ENCODE measurements at places on chromosomes 4 and X.

DNA sequence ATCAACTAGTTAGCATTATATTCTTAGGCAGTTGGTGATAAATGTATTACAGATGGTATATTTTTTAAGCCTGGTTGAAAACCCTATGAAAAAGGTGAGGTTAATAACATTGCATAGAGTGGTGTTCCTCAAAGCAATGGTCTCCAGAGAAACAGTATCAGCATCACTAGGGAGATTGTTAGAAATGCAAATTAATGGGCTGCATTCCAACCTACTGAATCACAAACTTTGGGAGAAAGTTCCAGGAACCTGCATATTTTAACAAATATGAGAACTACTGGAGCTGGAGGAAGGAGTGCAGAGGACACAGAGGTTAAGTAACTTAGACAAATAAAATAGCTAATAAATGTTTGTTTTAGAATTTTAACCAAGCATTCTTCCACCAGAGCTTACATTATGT is 166.9 kb upstream of the PCDH10 start:
- DNase-seq = no peak
- no peaks in the 10 kb centered on the region for H3K4me1 ChIP-seq
- no peak overlapping the region for H3K4me3 ChIP-seq
- no peaks in the 10 kb centered on the region for H3K27me3 ChIP-seq
- H3K27ac ChIP-seq = no peak overlapping the region

GRCh38 chr4:1754336-1754735 is 33.0 kb downstream of the TACC3 start:
- peaks cover 5% of the 10 kb centered on the region for H3K27me3 ChIP-seq
- no peaks in the 10 kb centered on the region for H3K4me1 ChIP-seq
- H3K4me3 ChIP-seq = no peak overlapping the region
- H3K36me3 ChIP-seq = no peaks in the 10 kb centered on the region

DNA sequence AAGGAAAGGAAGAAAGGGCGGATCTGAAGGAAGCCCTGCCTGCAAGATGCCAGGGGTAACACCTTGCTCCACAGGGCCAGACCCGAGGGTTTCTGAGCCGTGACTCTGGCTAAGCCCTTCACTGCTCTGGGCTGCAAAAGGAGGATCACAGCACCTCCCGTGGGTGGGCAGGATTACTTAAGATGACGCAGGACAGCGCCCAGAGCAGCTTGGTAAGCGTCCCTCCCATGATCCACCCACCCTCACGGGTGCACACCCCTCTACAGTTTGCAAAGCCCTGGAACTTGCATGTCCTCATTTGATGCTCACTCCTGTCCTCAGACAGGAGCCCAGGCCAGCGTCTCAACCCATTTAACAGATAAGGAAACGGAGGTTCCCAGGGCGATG is 64.9 kb downstream of the CRMP1 start:
- H3K27me3 ChIP-seq = peaks cover 8% of the 10 kb centered on the region
- H3K4me3 ChIP-seq = no peak overlapping the region
- peaks cover 21% of the 10 kb centered on the region for H3K36me3 ChIP-seq
- no peak for DNase-seq
- no peaks in the 10 kb centered on the region for H3K4me1 ChIP-seq

- DNase-seq = peak; percentile 5
- H3K27ac ChIP-seq = no peak overlapping the region
- peak overlapping the region; percentile 84 for H3K4me3 ChIP-seq
- H3K4me1 ChIP-seq = peaks cover 31% of the 10 kb centered on the region
- peaks cover 6% of the 10 kb centered on the region for H3K27me3 ChIP-seq
These were observed 1.3 kb downstream of the CHST7 start for GRCh38 chrX:46574774-46575381.

DNA sequence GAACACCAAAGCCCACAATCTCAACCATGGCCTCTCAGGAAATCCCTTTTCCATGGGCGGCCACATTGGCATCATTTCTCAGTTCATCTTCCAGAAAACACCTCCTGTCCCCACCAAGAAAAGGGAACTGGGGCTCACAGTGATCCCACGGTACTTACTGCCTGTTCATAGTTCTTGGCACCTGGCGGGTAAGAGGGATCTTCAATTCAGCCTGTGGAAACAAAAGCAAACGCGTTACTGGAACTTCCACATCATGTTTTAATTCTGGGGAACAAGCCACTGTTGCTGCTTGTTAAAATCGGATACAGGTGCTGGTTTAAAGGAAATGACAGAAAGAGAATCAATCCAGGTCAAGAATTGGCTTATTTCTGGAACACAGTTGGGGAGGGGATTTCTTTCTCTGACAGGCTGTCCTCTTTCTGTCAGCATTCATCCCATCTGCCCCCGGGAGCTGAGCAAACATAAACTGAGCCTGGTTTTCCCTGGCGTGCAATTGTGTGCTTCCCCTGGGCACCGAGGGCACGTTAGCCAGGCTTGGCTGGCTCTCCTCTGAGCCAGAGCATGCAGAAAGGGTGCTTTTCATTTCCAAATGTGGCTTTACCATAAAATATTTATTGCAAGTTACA is 16.8 kb downstream of the CLNK start:
- no peaks in the 10 kb centered on the region for H3K4me1 ChIP-seq
- H3K36me3 ChIP-seq = no peaks in the 10 kb centered on the region
- no peak for DNase-seq
- H3K27ac ChIP-seq = no peak overlapping the region

- H3K27me3 ChIP-seq = peaks cover 21% of the 10 kb centered on the region
- peaks cover 22% of the 10 kb centered on the region for H3K4me1 ChIP-seq
- H3K4me3 ChIP-seq = peak overlapping the region; percentile 90
- H3K27ac ChIP-seq = no peak overlapping the region
These were observed 3.0 kb downstream of the SLIT2 start for GRCh38 chr4:20254511-20255250.

DNA sequence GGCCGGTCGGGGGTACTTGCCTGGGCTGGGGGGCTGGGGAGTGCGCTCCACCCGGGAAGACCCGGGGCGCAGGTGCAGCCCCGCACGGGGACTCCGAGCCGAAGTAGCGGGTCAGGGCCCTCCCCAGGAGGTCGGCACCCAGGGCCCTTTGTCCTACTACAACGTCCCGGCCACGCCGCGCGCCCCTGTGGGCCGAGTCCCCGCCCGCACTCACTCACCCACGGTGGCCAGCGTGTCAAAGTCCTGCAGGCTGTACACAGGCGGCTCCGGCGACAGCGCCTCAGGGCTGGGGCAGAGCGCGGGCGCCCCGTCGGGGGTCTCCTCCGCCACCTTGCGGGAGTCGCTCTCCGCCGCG is 602 bp downstream of the PRKX start:
- no peaks in the 10 kb centered on the region for H3K36me3 ChIP-seq
- no peak for DNase-seq
- peaks cover 4% of the 10 kb centered on the region for H3K4me1 ChIP-seq

DNA sequence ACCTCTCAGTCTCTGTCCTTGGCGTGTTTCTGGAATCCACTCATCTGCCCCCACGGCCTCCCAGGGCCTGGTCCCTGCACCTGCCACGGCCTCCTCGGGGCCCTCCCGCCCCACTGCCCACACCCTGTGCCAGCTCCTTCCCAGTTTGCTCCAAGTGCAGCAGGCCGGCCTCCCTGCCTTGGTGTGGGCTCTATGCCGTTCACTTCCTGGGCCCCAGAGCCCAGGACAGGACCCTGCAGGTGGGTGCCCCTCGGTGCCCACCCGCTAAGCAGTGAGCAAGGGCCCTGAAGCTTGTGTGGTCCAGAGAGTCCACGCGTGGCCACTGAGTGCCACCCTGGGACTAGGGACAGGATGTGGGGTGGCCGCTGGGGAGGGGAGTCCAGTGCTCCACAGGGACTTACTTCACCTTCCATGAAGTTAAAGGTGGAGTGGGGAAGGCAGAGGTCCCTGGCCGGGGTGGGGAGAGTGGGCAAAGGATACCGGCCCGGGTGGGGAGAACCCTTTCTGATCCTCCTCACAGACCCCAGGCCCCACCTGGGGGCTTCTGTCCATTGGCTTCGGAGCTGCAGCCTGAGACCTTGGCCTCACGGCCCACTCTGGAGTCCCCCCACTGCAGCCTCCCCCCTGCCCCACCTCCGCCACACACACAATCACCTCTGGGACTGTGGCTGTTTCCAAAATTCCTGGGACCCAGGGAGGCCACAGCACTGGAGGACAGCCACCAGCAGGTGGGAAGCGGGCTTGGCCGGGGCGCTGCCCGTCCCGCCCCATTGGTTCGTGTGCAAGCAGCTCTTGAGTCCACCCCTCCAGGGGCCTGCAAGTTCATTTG is 60.0 kb upstream of the NKX1-1 start:
- H3K4me1 ChIP-seq = no peaks in the 10 kb centered on the region
- H3K27ac ChIP-seq = no peak overlapping the region
- DNase-seq = no peak
- H3K27me3 ChIP-seq = peaks cover 12% of the 10 kb centered on the region
- peaks cover 13% of the 10 kb centered on the region for H3K36me3 ChIP-seq
- no peak overlapping the region for H3K4me3 ChIP-seq

Measured in endothelial cell (in vitro differentiated cells).